ENCODE measurements at places on chromosomes 7 and 10.

DNA sequence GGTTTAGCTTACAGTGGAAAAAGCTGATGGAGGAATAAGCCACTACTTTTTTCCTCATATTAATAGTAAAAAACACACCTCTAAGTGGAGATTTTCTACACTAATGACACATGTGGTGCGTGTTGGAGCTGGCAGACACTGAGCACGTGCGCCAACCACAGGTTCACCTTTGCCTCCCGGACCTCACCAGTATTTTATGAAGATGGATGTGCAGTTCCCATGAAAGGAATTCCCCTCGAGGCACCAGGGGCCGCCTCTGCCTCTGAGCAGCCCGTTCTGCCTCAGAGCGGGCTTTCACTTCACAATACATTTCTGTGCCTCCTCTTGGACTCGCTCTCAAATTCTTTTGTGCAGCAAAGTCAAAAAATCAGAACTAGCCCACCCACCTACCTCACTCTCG, 477.5 kb upstream of the ADARB2 start:
- no peak for DNase-seq

- DNase-seq = no peak
Measured at GRCh38 chr7:100946766-100947365, 2.5 kb upstream of the MUC3A start.

- peak; percentile 67 for DNase-seq
Measured at GRCh38 chr10:100345570-100346330, 1.3 kb upstream of the SCD start.

DNA sequence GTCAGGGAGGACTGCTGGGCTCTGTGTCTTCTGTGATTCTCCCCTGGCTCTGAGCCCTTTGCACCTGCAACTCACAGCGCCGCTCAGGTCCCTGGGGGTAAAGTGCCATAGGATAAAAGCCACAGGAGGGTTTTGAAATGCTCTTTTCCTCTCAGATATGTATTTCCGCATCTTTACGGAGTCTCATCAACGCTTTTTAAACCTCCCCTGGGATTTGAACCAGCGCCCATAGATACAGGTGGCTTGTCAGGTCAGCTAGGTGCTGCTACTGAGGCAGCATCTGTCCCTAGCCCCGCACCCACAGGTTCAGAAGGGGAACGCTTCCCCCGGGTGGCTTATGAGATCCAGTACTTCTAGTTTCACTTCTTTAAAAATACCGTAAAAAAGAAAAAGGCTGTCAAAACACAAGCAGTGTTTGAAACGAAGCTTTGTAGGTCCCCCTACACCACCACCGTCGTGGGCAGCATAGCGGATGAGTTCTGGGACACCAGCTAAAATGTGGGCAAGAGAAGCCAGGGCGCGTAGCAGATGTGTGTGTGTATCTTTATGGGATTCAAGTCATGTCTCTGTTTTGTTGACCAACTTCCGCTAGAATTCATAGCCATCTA, 173.5 kb downstream of the CUX1 start:
- DNase-seq = no peak

GRCh38 chr10:7157091-7157490, 253.7 kb downstream of the SFMBT2 start:
- DNase-seq = no peak

GRCh38 chr7:74417419-74417971, 36.2 kb upstream of the GTF2IRD1 start:
- DNase-seq = peak; percentile 75

DNA sequence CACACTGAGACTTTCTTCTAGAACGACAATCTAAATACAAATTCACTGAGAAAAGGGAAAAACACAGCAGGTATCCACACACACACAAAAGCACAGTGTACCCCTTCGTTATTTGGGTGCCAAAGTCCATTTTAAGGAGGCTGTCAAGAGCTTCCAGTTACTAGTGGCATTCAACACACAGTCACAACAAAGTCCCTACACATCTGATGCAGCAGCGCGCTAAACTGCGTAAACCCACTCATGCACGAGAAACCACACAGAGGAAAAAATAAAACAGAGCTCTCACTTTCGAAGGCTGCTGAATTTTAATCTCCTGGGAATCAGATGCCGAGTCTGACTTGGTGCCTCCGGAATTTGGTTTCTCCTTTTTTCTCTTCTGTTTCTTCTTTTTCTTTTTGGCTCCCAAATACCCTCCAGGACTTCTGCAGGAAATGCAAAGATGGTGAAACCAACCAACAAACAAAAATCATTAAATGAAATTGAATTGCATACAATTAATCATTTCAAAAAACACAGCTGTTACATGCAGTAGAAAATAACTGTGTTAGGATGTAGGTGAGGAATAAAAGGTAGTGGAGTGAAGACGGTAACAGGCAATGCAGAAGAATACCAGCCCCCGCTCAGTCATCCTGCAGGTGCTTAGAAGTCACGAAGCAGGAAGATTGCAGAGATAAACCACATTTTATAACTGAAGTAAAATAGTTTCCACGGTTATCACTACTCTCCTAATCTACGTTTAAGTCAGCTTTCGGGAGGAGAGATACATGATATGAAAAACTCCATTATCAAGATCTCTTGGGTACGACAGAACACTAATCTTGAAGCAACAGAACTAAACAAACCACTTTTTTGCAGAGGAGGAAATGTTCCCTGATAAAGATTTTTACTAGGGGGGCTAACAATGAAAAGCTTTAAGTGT, 27.1 kb downstream of the NMT2 start:
- DNase-seq = no peak

GRCh38 chr10:119373294-119374102, 166.1 kb downstream of the GRK5 start:
- DNase-seq = no peak

All from EH (cell line).